ENCODE measurements at places on chromosomes 3 and 15.

- DNase-seq: no peak
These were observed 503 bp downstream of the HLTF start for GRCh38 chr3:149085828-149086231.

DNA sequence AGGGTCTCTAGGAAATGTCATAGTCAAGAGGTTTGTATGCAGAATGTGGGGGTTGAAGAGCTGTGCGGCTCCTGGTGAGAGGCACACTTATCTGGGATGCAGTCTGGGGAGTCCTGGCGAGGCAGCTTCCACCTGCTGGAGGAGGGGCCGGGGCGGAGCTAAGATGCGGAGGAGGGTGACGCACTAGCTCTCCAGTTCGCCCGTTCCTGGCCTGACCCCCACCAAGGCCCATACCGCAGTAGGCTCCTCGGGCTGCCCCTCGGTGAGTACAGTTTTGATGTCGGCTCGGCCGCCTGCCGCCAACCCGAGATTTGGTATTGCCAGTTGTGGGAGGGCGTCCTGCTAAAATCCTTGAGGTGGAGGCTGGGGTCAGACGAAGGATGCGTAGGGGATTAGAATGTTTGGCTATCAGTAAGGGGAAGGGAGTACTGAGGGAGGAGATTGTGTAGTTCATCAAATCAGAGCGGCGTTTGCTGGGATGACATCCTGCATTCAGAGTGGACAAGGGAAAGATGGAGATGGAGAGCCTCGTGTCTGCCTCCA lies at the start of gene SCG5:
Gene SCG5 (plus strand): TSS at position 194 of the 543 bp plus-strand sequence. CDS start 1,883 bp downstream, outside the sequence.
- DNase-seq: no peak

DNA sequence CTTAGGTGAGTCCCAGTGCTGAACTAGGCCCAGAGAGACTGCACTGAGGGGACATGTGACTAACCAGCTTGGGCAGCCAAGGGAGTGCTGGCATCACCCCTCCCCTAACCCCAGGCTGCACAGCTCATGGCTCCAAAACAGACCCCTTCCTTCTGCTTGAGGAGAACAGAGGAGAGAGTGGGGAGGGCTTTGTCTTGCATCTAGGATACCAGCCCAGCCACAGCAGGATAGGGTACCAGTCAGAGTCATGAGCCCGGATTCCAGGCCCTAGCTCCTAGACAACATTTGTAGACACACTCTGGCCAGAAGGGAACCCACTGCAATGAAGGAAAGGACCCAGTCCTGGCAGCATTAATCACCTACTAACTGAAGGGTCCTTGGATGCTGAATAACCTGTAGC lies 49.9 kb upstream of the PLSCR4 start:
- DNase-seq: no peak

DNA sequence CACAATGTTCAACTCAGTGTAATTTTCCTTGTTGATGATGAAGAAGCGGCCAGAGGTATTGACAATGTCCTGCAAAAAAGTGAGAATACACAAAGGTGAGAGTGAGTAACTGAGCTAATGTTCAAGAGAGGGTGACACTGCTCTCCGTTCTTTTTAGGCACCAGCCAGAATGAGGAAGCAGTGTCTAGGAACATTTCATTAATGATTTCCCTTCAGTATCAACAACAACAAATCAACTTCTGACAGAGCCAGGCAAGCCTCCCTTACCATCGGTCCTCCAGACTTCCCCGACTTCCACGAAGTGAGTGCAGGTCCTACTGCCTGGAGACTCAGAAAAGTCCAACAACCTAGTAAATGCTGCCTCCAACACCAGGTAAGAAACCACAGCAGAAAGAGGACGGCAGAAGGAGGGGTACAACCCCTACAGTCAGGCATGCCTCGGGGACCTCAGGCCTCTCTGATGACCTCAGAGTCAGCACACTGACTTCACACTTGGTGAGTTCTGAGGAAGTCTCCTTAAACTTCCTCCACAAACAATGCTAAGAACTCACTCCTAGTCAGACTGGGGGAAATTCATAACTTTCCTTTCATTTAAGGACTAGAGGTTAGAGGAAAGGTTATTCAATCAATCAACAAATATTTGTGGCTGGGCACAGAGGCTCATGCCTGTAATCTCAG lies 62.7 kb downstream of the NPTN start:
- DNase-seq: no peak

GRCh38 chr3:61964566-61964965 lies 403.2 kb downstream of the PTPRG start:
- DNase-seq: no peak

GRCh38 chr3:195163719-195164572 lies 107.0 kb downstream of the XXYLT1 start:
- no peak for DNase-seq
